ENCODE measurements at places on chromosomes 16 and 17.

DNA sequence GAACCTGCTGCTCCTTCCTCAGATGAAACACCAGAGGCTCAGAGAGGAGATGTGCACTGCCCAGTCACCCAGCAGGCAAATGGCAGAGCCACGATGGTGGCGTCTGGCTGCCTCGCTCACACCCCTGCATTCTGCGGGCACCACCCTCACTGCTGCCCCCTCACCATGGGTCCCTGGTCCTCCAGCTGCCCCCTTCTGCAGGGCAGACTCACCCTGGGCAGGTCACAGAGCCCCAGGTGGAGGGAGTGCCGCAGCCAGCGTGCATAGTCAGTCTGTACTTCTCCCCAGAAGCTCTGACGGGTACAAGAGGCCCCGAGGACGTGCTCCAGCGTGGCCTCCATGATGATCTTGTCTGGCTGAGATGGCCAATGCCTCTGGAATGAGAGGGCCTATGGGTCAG lies 52.9 kb downstream of the RMI2 start:
- no peak for DNase-seq

DNA sequence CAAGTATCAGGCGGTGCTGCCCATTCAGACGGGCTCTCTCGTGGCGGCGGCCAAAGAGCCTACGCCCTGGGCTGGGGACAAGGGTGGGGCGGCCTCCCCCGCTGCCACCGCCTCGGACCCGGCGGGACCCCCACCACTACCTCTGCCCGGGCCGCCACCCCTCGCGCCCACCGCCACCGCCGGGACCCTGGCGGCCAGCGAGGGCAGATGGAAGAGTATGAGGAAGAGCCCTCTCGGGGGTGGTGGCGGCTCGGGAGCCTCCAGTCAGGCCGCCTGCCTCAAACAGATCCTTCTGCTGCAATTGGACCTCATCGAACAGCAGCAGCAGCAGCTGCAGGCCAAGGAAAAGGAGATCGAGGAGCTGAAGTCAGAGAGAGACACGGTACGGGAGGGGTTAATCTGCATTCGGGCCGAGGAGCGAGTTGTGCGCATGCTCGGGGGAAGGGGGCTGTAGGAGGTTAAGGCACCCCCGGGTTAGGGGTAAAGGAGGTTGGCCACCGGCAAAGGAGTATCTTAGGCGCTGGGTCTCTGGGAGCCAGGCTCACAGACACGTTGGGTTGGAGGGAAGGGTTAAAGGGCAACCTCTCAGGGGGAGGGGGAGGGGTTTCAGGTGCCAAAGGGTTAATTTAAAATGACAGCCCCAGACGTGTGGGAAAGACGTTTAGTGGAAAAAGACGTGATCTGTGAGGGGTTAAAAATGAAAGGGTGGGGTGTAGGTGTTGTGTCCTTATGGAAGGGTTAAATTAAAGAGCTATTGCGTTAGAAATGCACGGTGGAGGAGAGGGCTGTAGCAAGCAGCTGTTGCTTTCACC lies 1.4 kb downstream of the MSL1 start:
- peak; percentile 67 for DNase-seq

- DNase-seq: no peak
These were observed 82.8 kb downstream of the WDR59 start for GRCh38 chr16:74902161-74902560.

DNA sequence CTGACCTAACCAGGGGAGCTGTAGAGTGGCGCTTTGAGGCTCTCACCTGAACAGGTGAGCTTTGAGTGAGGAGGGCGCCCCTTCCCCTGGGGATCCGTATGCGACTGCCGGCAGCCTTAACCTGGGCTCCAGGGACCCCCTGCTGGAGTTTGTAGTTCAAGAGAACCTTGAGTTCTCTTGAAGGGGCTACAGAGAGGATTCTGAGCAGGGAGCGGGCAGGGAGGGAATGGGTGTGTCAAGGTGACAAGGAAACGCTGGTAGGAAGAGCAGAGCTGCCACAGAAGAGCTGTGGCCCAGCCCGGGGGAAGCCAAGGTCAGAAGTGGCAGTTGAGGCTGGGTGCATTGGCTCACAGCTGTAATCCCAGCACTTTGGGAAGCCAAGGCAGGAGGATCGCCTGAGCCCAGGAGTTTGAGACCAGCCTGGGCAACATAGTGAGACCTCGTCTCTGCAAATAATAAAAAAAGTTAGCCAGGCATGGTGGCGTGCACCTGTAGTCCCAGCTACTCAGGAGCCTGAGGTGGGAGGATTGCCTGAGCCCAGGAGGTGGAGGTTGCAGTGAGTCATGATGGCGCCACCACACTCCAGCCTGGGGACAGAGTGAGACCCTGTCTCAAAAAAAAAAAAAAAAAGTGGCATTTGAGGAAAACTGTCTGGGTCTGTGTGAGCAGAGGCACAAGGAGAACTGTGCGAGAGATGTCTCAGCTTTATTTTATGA lies 1.2 kb downstream of the LLGL2 start:
- no peak for DNase-seq

DNA sequence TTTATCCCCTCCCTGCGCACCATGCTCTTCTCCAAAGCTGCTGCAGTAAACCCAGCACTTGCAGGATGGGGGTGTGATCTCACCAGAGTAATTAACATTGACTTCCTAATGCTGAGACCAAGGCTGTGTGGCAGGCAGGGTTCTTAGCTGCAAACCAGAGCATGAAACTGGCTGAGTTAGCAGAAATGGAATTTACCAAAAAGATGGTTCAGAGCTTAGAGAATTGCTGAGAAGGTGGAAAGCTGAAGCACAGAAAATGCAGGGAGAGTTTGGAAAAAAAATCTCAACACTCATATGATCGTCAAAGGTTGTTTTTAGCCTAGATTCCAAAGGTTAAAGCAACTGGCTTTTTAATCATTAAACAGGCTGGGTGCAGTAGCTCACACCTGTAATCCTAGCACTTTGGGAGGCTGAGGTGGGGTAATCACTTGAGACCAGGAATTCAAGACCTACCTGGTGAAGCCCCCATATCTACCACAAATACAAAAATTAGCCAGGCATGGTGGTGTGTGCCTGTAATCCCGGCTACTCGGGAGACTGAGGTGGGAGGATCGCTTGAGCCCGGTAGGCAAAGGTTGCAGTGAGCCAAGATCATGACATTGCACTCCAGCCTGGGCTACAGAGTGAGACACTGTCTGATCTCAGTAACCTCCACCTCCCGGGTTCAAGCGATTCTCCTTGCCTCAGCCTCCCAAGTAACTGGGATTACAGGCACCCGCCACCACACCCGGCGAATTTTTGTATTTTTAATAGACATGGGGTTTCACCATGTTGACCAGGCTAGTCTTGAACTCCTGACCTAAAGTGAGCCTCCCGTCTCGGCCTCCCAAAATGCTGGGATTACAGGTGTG lies 6.0 kb upstream of the TXNDC11 start:
- DNase-seq: no peak

DNA sequence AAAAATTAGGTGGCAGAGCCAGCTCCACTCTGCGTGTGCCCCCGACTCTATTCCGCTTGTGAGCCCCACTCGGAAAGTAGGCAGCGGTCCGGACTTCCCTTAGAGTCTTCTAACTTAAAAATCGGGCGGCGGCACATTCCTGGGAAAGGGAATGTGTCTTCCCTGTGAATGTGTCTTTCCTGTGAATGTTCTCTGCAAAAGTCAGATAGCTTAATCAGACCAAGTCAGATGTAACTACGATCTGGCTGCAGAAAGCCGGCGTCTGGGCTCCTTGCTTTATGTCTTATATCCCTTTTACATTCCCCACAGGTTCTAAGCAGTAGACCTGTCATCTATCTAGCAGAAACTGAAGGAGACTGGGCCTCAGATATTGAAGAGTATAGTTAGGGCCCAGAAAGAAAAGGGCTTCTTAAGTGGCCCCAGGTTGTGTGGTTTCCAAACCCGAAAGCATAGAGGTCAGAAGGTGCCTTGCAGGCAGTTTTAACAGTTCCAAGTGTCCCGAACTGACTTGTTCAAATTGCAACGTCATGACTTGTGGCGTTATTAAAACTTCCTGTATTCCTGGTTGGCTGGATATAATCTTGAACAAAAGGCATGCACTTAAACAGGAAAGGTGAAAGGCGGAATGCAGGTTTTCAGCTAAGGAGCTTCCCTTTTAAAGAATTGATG lies 601 bp downstream of the PHKB start:
- DNase-seq: peak; percentile 20

GRCh38 chr16:17053536-17054160 lies 417.1 kb downstream of the XYLT1 start:
- no peak for DNase-seq

- DNase-seq: no peak
These were observed 1.4 kb downstream of the NSMCE1 start for GRCh38 chr16:27267037-27267677.

- DNase-seq: peak; percentile 38
These were observed 6.5 kb downstream of the BMERB1 start for GRCh38 chr16:15440852-15441251.

- DNase-seq: no peak
These were observed 77.5 kb upstream of the CNTNAP4 start for GRCh38 chr16:76199681-76200220.

GRCh38 chr16:11196286-11196828 lies 59.6 kb downstream of the SOCS1 start:
- DNase-seq: no peak

All from hepatic stellate cell (primary cell).